ENCODE measurements at places on chromosomes 1 and 21.

DNA sequence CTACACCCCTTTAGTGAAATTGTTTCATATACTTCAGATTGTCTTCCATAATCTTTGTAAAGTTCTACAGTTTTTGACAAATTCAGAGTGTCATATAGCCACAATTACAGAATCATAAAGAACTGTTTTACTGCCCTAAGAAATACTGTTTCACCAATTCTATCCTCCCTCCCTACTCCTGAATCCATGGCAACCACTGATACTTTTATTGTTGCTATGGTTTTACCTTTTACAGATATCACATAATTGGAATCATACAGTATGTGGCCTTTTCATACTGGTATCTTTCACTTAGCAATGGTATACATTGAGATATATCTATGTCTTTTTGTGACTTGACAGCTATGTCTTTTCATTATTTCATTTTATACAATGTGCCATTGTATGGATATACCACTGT, 34.1 kb downstream of the RC3H1 start:
- no peak for DNase-seq

DNA sequence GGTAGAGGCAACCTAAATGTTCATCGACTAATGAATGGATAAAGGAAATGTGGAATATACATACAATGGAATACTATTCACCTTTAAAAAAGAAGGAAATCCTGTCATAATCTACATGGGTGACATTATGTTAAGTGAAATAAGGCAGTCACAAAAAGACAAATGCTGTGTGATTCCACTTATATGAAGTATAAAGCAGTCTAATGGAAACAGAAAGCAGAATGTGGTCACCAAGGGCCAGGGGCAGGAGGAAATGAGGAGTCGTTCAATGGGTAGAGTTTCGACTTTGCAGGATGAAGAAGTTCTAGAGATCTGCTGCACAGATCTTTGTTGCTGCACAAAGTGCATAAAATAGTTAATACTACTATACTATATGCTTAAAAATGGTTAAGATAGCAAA, 7.8 kb downstream of the DIPK1A start:
- DNase-seq, result no peak

- DNase-seq, result peak; percentile 77
Observed at GRCh38 chr1:17605582-17606344, 66.3 kb downstream of the ARHGEF10L start.

DNA sequence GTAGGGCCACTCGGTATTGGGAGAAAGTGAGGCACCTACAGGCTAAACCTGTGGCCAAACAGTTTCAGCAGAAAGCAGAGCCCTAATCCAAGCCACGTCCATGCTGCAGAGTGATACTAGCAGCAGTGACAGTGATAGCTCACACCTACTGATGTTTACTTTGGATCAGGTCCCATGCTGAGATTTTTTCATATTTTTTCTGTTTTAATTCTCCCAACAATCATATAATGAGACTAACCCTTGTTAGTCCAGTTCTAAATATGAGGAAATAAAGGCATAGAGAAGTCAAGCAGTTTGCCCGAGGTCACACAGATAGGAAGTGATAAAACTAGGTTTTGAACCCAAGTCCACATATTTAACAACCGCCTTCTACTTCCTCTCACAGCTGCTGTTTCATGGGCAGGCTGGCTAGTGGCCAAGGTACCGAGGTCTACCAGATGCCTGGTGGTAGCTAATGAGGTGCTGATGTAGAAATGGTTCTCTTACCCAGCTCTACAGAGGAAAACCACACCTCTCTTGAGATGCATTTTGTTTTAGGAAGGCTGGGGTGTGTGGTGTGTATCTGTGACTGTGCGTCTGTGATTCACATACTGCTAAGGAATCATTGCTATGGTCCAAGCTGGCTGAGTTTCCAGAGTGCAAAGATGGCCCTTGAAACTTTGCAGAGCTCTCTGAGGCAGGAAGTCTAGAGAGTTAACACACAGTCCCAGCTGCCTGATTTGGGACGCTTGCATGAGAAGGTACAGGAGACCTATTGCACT, 80.3 kb upstream of the ARTN start:
- DNase-seq, result peak; percentile 97

GRCh38 chr1:217660353-217661062, 29.4 kb downstream of the SPATA17 start:
- DNase-seq, result peak; percentile 5

GRCh38 chr1:175742790-175743459, 470 bp downstream of the TNR start:
- DNase-seq, result peak; percentile 85
